ENCODE measurements at places on chromosomes 2 and 18. TPM values are rescaled to one million over a fixed set of nuclear protein-coding genes. Genes with fewer than 3 reads are reported as not detected.

The CYP27C1 gene
- polyA plus RNA-seq: not detected

The UCN gene
- polyA plus RNA-seq: 1.6 TPM

The HOXD12 gene
- polyA plus RNA-seq: not detected

The SPATA3 gene
- not detected for polyA plus RNA-seq

Data from IgD-negative memory B cell (primary cell).